GM03348 (cell line): ENCODE measurements at places on chromosomes 11 and 22.

- DNase-seq = no peak
Measured at GRCh38 chr22:29483254-29483653, 3.2 kb downstream of the NEFH start.

GRCh38 chr11:117096201-117096991 lies 1.8 kb downstream of the SIK3 start:
- DNase-seq = no peak

- DNase-seq = peak; percentile 31
Measured at GRCh38 chr11:133928628-133929059, 28.1 kb downstream of the IGSF9B start.

- no peak for DNase-seq
Measured at GRCh38 chr11:90234977-90235376, 12.1 kb upstream of the CHORDC1 start.
